Activated CD4-positive, alpha-beta T cell treated with anti-CD3 and anti-CD28 coated beads for 4 hours (primary cell): ENCODE measurements at places on chromosomes 1 and 21.
A peak's percentile ranks its signal among the peaks of the same experiment; 100 is the strongest.

DNA sequence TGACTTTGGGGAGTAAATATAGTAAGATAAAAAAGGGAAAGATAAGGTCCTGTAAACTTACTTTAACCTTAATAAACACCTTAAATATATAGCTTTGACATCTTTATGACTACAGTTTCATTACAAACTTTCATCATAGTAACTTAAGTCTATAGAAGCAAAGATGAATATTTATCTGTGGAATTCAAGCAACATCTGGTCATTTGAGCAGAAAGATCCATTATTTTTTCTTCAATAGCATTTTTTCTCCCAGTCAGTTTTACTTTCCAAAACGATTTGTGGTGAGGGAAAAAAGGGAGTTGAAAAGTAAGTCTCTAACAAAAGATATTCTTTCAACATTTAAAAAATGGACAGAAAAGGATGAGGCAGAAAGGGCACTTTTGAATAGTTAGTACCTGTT, 69.0 kb downstream of the HMCN1 start:
- no peak for DNase-seq

DNA sequence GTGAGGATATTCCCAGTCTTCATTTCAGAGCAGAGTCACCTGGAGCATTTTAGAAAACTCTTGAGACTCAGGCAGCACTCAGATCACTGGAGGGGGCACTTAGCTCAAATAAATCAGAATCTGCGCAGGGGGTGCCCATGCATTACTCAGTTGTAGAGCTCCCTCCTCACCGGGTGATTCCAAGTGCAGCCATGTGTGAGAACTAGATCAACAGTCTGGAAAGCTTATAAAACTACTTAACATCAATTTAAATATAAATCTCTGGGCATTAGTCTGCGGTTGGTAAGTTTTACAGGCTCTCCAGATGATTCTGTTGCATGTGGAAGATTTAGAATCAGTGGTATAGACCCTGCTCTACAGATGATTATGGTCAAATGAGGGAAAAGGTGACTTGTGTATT, 128.6 kb downstream of the ST6GALNAC3 start:
- no peak for DNase-seq

DNA sequence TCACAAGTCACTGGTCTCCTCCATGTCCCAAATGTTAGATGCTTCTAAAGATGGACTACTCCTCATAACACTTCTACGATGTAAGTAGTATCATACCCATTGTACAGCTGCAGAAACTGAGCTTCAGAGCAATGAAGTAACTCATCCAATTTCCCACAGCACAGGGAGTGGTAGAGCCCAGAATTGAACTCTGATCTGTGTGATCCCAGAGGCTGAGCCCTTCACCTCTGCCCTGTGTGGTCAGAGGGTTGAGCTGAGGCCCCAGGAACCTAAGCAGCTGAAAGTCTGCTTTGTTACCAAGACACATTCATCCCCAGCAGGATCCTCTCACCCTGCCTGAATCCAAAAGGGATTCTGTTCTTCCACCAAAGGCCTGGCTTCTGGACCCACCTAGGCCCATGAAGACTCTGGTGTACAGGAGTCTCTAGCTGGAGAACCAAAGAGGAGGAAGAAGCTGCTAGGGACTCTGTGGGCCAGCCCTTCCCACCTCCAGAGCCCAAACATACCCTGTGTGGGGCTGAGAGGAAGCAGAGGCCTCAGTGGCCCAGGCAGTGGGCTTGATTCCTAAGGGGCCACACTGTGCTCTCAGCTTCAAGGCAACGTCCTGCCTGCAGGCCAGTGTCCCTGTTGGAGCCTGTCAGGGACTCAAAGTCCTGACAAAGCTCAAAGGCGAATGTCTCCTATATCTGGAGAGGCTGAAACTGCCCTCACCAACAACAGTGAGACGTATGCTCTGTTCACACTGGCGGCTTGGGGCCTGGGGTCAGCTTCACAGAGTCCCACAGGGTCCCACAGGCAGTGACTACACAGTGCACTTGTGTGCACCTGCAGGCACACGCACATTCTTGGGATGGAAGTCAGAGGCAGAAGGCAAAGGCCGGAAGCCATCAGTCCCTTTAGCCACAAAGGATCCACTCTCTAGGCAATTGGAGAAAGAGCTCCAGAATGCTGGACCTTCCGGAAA, 40.4 kb upstream of the SLC30A1 start:
- DNase-seq = no peak

DNA sequence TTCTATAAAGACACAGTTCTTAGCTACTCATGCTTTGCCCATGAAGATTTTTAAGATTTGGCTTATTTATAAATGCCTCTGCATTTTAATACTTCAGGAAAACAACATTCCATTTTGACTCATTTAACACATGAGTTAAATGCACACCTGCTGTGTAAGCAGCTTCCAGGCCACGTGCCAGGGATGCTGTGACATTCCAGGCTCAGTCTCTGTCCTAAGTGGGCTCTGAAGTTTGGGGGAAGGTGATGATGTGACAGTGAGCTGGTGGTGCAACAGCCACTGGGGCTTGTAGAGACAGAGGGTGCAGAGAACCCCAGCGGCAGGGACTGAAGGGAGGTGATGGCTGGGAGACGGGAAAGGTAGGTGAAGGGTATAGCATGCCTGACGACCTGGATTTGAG, 40.7 kb downstream of the HHAT start:
- no peak for DNase-seq

- no peak for DNase-seq
Measured at GRCh38 chr1:110462093-110462492, 11.1 kb downstream of the PROK1 start.

DNA sequence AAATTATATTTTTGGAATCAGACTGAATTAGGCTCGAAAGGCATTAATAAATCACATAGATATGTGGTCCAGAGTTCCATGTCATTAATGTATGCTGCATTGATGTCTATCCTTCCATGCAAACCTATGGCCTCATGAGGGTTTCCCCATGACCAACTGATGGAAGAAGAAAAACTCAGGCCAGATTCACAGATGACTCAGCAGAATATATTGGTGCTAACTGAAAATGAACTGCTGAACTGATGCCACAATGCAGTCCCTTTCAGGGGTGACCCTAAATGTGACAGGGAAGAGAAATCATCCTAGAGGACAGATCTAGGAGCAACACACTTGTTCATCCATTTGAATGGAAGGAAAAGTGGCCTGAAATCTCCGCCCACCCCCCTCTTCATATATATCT, 110.5 kb upstream of the KCND3 start:
- no peak for DNase-seq

DNA sequence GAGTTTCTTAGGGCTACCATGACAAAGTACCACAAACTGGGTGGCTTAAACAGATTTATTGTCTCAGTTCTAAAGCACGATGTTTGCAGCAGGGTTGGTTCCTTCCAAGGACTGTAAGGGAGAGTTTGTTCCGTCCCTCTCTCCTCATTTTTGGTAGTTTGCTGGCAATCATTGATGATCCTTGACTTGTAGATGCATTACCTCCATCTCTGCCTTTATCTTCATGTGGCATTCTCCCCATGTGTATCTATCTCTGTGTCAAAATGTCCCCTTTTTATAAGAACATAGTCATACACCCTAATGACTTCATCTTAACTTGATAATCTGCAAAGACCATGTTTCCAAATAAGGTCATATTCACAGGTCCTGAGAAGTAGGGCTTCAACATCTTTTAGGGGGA, 90.2 kb downstream of the LRRC8C start:
- DNase-seq = no peak

- no peak for DNase-seq
Measured at GRCh38 chr1:40258445-40258769, 371 bp downstream of the ZMPSTE24 start.

DNA sequence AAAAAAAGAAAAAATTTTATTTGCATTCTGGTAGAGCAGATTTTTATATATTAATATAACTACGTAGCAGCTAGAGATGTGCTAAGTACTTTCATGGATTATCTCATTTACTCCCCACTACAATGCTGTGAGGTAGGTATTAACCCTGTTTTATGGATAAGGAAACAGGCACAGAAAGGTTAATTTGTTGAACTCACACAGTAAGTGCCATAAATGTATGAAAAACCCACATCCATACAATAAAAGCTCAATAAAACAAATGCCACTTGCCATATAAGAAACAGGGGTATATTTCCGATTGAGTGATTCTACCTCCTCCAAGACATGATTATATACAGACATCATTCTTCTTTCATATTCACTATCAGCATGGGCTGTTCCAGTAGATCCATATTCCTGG, 83.1 kb downstream of the INTS7 start:
- DNase-seq = no peak

GRCh38 chr21:43803558-43804300, 14.4 kb downstream of the RRP1 start:
- DNase-seq = no peak

DNA sequence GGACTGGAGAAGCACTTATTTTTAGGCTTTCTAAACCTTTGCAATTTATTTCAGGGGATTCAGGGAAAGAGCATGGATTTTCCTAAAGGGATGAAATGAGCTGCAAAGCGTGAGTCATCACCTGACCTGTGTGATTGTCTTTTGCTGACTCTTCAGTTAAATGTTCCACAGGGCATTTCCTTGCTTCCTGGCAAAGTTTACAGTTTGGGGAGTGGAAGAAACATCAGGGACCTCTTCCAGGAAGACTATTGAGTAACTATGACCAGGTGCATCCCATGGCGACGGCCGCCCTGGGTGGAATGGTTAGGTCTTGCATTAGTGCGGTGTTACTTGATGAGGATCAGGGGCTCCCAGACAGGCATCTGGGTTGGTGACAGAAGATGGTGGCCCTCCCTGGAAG, 79.5 kb upstream of the SIPA1L2 start:
- DNase-seq = no peak

- peak; percentile 42 for DNase-seq
Measured at GRCh38 chr1:205430696-205431305, 8.9 kb upstream of the LEMD1 start.

DNA sequence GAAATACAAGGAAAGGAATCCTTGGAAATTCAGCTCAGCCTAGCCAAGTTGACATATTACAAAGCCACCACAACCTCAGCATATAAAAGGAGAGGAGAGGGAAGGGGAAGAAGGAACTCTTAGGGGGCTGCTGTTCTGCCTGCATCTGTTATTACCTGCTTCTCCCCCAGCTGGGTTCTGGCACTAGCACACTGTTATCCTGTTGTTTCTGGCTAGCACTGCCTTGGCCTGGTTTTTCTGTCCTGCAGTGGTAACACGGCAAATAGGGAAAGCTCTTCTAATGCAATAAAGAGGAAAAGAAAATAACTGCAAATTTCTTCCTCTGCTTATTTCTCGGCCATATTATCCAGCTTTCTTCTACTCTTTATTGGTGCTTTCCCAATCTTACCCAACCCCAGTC, 16.5 kb upstream of the VCAM1 start:
- no peak for DNase-seq

- no peak for DNase-seq
Measured at GRCh38 chr1:232383455-232384123, 246.3 kb downstream of the SIPA1L2 start.

- no peak for DNase-seq
Measured at GRCh38 chr1:208007319-208007937, 96.5 kb upstream of the CD34 start.

DNA sequence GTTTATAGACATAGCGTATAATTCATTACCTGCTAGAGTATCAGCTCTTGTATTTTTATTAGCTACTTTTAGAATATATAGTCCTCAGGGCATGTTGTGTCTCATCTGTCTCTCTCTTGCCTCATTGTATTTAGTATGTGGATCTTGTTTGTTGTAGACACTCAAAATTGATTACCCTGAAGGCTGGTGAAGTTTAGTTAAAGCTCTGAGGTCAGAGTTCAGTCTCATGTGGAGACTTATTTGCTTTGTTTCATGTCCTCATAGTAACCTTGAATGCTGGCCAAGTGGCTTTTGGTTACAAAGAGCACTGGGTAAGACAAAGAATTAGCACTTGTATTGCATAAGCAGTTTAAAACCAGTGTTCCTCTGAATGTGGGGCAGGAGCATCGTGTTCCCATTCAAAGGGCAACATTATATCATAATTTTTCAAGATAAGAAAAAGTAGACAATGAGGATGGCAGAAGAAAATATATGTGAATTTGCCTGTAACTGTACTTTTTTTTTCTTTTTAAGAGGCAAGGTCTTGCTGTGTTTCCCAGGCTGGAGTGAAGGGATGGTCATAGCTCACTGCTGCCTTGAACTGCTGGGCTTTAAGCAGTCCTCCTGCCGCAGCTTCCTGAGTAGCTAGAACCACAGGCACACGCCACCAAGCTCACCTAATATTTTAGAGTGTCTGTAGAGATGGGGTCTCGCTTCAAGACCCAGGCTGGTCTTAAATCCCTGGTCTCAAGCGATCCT, 17.4 kb downstream of the CNST start:
- no peak for DNase-seq

GRCh38 chr1:61570191-61570590, 154.8 kb downstream of the TM2D1 start:
- DNase-seq = no peak
